ENCODE measurements at places on chromosomes 12 and 14. TPM values are rescaled to one million over a fixed set of nuclear protein-coding genes. Genes with fewer than 3 reads are reported as not detected.

DNA sequence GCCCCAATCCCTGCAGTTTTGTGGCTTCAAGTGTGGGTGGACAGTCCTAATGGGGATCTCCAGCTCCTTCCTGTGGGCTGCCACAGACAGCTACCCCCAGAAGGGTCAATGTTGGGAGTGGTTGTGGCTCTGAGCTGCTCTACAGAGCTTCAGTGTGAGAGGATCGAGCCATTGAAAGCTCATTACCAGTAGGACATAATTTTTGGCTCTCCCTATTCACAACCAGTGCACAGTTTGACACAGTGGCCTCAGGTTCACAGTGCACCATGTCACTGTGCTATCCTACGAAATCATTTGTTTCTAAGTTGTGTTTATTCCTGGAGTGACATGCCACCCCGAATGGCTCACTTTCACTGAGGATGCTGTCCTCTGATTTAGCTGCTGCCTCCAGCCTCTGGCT, 22.8 kb downstream of the TMBIM6 start:
- DNase-seq = no peak

GRCh38 chr14:79180656-79181055, 1010.5 kb downstream of the NRXN3 start:
- no peak for DNase-seq

DNA sequence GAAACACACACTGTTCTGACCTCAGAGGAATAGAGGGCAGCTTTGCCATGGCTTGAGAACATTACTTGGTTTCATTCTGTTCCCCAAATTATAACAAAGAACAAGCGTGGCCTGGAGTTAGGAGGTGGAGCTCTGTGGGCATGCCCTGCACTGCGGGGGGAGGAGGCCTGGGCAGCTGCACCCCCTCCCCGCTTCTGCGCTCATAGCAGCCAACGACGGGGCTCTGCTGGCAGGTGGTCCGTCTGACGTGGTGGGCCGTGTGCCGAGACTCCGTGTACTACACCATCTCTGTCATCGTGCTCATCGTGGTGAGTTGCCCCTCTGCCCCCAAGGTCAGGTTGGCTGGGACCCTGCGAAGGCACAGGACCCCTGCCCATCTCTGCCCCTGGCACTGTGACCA, 70.4 kb upstream of the RIN3 start:
- DNase-seq = no peak

- no peak for DNase-seq
These were observed 28.3 kb downstream of the NID2 start for GRCh38 chr14:52040598-52040997.

- no peak for DNase-seq
These were observed 44.6 kb downstream of the FBXO21 start for GRCh38 chr12:117145597-117146154.

DNA sequence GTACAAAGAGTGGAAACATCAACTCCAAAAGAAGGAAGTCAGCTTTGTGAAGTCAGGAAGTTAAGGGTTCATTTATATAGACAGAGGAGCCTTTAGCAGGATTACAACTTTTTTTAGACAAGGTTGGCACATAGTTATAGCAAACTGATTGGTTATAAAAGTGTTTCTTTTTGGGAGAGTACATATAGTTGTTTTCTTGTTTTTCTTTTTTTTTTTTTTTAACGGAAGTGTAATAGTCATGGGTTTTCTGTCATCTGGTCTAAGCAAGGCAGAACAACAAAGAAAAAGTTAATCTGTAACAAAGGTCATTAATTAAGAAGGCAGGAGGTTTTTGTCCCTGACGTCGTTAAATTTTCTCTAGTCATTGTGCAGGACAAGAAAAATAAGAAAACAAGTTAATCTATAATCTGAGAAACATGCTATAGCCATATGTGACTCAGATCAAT, 13.0 kb upstream of the MFAP5 start:
- no peak for DNase-seq

DNA sequence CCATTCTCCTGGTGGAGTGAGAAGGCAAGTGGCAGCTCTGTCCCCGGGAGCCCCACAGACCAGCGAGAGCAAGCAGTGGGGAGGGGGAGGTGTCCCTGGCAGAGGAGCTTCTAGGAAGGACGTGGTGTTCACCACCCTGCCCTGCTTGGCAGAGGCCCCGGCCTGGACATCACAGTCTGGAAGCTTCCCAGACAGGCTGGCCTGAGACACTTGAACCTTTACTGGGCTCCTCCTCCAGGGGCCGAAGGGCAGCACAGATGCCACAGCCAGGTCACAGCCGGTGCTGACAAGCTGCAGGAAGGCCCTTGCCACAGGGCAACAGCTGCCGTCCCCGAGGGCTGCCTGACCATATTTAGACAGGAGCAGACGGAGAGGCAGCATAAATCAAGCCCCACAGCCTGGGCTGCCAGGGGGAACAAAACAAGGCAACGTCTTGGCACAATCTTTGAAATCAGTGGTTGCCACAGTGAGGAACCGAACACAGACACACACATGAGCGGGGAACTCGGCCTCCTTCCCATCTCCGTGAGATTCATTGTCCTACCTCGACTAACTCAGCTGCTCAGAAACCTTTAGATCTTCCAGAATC, 28.5 kb downstream of the PRIMA1 start:
- DNase-seq = no peak

The DPF3 gene
- 1.3 TPM for total RNA-seq

The DAZAP2 gene
- total RNA-seq = 424 TPM

The KRT71 gene
- total RNA-seq = not detected
